ENCODE measurements at places on chromosomes 2 and 18.

DNA sequence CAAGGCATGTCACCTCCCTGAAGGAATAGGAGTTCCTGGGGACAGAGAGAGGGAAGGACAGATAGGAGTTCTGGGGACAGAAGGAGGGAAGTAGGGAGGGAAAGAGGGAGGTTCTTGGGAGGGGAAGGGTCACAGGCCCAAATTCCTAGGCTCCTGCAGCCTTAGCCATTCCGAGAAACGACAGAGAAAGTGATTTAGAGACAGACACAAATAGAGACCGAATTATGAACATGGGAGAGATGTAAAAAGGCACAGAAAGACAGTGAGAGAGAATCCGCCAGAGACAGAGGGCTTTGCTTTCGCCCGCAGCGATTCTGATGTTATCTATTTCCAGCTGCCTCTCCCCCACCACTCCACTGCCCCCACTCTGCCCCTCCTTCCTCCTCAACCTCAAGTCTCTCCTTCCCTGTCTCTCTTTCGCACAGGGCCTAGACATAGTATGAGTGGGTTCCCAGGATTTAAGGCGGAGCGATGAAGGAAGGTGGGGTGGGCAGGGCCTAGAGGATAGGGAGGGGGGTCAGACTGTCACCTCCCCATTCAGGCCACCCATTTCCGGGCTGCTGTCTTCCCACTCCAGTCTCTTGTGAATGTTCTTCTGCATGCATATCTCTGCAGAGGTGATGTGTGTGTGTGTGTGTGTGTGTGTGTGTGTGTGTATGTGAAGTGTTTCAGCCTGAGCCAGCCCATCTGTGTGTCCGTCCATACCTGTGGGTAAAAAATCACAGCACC, 3.3 kb upstream of the WNT6 start:
- no peak for DNase-seq

- DNase-seq = no peak
Observed at GRCh38 chr2:232667989-232668583, 29.0 kb upstream of the GIGYF2 start.

DNA sequence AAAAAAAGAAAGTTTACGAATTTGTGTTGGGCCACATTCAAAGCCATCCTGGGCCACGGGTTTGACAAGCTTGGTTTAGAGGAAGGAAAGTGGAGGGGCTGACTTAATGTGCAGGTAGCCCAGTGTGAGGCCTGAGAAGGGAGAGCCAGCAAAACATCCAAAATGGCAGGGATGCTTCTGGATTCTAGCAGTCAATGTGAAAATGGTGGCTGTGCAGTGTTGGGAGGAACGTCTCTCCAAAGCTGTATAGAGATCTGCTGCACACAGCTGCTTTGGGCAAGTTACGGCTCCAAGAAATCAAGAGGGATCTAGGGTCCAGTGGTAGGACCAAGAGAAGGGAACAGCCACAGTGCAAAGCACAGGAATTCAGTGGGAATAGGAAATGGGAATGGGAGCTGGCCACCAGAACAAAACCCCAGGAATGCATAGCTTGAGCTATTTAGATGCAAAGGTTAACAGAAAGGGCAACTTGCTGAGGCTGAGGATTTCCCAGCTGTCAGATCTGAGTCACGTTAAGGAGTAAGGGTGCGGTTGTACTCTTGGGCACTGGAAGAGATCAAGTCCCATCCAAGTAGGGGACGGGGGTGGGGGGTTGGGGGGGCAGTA, 70.6 kb downstream of the B3GNT2 start:
- DNase-seq = no peak

- no peak for DNase-seq
Observed at GRCh38 chr2:176687944-176688343, 418.7 kb downstream of the MTX2 start.

DNA sequence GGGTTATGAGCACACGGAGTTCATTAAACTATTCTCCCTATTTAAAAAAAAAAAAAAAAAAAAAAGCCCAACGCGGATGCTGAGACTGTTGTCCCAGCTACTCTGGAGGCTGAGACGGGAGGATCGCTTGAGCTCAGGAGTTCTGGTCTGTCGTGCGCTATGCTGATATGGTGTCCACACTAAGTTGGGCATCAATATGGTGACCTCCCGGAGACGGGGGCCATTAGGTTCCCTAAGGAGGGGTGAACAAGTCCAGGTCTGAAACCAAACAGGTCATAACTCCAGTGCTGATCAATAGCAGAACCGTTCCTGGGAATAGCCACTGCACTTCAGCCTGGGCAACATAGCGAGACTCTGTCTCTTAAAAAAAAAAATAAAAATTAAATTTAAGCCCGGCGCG, 12.9 kb upstream of the ANKRD53 start:
- DNase-seq = no peak

DNA sequence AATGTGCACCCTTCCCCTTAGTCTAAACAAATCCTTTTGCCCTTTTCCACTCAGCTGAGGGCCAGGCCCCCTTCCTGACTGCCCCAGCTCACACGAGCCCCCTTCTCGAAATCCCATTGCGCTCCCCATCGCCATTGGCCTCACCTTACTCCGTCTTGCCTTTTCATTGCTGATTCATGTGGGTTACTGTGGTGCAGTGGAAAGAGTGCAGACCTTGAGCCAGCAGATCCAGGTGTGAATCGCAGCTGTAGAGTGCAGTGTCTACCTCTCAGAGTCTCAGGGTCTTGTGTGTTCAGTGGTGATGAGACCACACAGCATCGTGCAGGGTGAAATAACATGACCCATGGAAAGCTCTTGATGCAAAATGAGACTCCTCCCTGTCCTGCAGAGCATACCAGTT, 132.4 kb upstream of the APCDD1 start:
- no peak for DNase-seq

DNA sequence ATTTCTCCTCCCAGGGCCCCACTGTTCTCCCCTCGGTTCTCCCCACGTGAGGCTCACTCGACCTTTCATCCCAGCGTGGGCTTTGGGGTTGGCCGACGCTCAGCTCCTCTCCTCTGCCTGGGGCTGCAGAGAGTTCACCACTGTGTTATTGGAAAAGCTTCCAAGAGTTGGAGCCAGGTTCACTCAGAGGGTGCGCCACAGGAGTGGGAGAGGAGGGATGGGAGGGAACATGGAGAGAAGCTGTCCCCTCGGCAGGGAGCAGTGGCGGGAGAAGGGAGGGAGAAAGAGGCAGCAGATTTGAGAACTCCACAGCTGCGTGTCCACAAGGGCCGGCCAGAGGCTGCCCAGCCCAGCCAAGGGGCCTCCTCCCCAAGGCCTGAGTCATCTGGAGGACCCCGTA, 197.1 kb upstream of the SMAD2 start:
- DNase-seq = no peak

DNA sequence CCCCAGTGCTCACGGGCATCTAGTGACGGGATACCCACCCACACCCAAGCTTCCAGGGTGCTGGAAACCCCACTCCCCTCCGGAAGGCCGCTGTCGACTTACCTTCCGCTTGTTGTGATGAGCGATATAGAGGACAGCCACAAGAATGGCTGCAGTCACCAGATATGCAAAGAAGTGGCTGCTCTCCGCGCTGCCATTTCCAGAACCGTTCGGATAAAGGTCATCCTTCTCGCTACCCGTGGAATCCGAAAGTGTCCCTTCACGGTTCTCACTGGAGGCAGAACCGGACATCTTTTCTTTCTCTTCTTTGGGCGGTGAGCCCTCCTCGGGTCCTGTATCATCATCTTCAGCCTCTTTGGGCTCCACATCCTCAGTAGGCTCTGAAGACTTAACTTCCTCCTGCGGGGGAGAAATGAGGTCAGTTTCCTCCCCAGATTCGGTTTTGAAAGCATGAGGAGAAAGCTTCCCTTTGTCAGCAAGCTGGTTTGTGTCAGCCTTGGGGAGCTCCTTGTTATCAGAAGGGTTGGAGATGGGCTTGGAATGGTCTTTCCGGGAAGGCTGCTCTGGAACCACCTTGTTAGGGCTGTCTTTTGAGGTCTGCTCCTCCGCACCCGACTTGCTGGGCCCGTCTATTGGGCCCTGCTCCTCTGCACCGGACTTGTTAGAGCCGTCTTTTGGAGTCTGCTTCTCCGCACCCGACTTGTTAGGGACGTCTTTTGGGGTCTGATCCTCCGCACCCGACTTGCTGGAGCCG, 1.2 kb downstream of the TGOLN2 start:
- peak; percentile 26 for DNase-seq

DNA sequence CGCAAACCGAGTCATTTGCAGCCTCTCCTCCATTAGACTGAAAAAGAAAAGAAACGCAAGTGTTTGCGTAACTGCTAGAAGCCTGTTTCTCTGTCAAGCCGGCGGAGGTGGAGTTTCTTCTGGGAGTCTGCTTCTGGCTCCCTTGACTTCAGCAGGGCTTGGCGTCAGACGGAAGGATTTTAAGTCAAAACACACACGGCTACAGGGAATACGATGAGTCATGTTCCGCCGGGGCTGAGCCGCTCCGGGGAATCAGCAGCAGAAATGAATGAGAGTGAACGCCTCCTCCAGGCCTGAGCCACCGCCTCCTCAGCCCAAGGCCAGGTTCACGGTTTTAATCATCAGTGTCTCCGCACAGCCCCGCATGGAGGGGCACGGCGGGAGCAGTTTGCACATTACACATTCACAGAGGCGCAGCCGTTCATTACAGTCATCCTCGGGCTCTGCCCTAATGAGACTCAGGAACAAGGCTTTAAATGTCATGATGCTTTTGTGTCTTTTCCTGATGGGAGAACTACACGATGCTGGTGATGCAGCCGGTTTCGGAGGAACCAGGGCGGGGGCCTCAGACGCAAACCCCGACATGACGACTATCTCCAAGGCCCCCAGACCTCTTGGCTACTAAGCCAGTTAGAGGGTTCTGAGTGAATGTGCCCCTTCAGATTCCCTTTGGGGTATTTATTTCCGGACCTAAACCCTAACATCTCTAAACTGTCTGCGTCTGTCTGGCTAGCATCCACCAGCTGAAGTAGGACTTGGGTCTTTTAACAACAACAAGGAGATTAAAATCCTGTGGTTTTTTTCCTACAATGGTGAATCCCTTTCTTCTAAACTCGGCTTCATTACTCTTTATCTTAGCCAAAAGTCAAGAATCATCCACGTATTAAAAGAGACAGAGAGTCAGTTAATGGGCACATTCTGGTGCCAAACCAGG, 11.1 kb upstream of the SCG2 start:
- no peak for DNase-seq

DNA sequence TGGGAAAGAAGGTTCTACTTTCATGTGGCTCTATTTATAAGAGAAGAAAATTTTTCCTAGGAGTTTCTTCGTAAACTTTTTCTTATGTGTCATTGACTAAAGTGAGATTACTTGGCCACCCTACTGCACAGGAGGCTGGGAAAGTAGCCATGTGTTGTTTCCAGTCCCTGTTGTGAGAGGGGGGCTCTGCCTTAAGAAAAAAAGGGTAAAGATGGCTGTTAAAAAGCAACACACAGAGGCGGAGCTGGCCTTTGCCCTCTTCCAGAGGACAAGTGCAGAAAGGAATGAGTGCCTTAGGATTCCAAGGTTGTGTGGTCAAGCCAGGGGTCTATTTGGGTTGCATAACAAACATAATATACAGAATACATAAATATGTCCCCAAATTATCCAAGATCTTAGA, 230.0 kb upstream of the CXCR4 start:
- DNase-seq = no peak

- no peak for DNase-seq
Observed at GRCh38 chr2:181146171-181146570, 165.8 kb downstream of the UBE2E3 start.

DNA sequence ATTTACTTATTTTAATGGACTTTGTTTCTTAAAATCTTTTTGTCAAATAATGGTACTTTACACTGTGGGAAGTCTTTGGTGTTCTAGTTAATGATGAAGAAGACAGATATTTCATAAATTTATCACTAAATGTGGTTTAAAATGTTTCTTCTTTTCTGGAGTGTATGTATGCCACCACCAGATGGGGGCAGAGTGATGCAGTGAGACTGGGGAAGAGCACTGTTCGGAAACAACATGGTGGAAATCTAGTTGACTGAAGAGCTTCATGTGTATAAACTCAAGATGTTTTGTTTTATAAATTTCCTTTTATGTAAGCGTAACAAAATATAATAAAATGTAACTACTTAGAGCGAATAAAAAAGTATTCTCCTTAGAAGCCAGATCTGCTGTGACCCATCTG, 195.1 kb downstream of the KCNE4 start:
- DNase-seq = no peak

DNA sequence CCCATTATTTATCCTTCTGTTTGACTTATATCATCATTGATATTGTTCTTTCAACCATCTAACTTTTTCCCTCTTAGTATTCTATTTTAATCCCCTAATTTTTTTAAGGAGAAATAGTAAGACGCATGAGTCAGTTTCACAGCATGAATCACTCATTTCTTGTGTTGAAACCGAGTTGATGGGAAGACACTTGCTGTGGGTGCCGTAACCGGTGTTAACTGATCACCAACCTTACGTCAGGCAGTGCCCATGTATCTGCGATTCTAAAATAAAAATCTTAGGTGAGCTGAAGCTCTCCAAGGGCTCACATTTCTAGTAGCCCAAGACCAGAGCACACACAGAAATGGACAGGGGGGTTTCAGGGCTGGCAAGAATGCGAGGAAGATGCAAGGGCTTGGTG, 348.1 kb downstream of the GALR1 start:
- no peak for DNase-seq

- DNase-seq = peak; percentile 57
Observed at GRCh38 chr2:130920415-130921163, 83.9 kb downstream of the ARHGEF4 start.

- DNase-seq = no peak
Observed at GRCh38 chr2:166179201-166179600, 51.4 kb upstream of the SCN1A start.

GRCh38 chr2:11562011-11562410, 28.2 kb downstream of the GREB1 start:
- DNase-seq = no peak

GRCh38 chr2:26974352-26974751, 3.9 kb downstream of the MAPRE3 start:
- no peak for DNase-seq

- no peak for DNase-seq
Observed at GRCh38 chr2:105087273-105087672, 49.4 kb downstream of the MRPS9 start.

DNA sequence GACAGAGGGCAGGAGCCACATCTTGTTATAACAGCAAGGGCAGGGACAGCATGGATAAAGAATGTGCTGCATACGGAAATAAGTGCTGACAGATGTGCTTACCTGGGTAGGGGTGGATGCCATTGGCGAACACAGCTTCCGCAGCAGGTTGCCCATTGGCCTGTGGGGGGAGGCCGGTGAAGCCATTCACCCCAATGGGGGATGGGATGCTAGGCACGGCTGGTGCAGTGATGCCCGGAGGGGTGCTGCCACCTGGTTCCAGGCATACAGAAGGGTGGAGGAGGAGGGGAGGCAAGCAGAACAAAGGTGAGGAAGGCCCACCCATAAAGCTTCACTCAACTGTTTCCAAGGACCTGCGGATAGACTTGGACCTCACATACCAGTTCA, 294.9 kb downstream of the CELF4 start:
- no peak for DNase-seq
